ENCODE measurements at places on chromosomes 16 and 17.

DNA sequence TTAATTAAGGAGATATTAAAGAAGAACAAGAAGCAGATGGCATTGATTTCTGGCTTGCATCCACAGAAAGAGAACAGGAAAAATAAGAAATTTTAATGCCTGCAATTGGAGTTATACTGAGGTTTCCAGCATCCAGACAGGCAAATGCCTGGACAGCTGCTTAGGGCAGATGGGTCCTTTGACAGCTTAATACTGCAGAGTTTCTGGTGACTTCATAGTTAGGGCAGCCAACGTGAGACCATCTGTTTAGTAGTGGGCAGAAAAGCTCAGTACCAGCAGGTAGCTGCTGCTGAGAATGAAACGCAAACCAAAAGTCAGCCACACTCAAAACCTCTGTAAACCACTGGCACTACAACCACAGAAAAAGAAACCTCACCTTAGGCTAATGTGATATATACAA, 109.8 kb downstream of the CDK5R1 start:
- no peak for DNase-seq

- DNase-seq, result no peak
Observed at GRCh38 chr16:20107083-20107482, 33.4 kb upstream of the GPR139 start.

DNA sequence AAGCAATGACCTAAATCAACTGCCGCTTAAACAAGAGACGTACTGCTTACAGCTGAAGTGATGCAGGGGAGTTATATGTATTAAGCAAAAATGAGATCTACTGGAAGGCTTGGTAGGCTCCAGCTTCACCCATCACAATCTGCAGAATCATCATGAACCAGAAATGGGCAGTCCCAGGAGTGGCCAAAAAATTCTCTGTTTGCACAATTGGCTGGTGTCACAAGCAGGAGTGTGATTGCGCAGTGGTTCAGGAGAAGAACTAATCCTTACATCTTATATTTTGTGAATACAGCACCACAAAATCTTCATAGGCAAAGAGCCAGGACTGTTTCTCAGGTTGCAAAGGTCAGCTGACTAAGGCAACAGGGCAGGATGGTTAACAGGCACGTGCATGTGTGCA, 75.9 kb downstream of the CES1 start:
- no peak for DNase-seq

DNA sequence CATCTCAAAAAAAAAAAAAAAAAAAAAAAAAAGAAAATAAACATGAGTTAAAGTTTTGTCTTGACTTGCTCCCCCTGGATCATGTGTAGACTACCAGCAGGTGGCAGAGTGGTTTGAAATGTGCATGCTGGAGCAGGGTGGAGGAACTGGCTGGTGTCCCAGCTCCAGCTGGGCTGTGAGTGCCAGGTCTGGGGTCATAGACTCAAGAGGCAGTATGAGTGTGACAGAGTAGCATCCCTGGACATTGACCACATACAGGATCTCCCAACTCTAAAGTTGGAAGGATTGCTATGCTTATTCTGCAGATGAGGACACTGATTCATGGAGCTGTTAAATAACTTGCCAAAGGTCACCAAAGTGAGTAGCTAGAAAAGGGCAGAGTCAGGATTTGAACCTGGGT, 198.0 kb upstream of the MPHOSPH6 start:
- no peak for DNase-seq

GRCh38 chr17:55496094-55496881, 15.0 kb downstream of the SMIM36 start:
- no peak for DNase-seq

DNA sequence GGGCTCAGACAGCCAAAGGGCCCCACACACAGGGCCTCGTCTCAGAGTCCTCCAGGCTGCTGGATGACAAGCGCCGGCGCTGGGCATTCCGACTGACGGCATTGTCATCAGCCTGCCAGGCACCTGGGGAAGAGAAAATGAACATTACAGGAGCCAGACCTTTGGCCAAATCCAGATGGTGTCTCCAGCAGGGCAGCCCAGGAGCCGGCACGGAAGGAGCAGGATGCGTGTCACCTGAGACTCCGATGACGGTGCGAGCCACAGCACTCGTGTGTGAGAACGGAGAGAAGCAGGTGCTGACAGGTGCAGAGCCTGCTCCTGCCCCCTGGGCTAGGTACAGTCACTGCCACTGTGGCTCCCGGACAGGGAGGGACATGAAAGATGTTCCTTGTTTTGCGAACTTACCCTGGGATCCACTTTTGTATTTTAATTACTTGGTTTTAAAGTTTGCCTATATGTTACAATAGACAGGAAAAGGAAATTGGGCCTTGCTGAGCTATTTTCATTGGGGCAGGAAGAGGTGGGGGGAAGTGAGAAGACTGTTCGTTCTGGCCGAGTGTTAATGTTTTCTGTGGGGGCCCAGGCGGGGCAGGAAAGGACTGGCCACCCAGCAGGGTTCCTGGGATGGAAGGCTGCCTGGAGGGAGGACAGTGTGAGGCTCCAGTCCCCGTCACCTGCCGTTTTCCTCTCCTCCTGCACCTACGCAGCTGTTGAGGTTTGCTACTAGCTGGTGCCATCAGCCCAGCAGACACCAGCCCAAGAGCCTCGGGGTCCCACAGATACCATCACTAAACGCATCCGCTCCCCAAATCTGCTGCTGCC, 4.4 kb upstream of the FOXJ1 start:
- no peak for DNase-seq

DNA sequence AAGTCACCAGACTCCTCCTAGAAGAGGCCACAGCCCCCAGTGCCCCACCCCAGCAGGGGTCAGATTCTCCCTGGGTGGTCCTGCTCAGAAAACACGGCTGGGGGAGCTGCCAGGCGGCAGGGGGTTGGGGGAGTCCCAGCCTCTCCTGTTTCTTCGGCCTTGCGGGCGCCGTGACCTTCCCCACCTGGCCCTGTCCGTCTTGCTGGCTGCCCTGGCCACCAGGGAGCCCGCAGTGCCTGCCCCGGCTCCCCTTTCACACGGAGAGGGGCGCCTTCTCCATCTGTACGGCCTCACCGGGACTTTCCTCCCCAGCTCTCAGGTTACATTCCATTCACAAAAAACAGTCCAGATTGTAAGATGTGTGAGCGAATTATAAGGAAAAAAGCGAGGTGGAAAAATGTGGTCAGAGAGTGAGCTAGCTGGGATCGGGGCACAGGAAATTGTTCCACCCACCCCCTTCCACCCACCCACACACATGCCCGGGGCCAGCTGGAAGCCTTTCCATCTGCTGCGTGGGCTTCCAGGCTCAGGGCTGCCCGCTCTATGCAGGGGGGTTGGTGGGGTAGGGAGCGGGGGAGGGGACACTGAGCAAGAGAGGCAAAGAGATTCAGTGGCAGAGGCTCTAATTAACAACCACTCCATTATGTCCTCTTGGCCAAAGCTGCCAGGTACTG, 14.6 kb upstream of the CIBAR2 start:
- DNase-seq, result no peak

DNA sequence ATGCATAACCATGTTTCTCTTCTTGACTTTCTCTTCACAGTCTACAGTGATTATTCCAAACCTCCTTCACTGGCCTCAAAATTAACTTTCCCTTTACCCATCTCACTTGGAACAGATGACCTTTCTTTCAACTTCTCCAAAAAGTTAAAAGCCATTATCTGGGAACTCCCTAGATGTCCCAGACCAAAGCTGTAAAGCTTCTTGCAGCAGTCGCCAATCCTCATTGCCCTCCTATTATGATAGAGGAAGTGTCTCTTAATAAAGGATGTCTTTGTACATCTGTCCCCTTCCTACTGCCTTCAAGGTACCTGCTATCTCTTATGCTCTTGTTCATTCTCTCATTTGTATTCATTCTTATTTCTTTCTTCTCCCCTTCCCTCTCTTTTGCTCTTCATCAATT, 127.5 kb downstream of the MRTFB start:
- no peak for DNase-seq

- no peak for DNase-seq
Observed at GRCh38 chr17:58364270-58364942, 12.4 kb upstream of the SUPT4H1 start.

DNA sequence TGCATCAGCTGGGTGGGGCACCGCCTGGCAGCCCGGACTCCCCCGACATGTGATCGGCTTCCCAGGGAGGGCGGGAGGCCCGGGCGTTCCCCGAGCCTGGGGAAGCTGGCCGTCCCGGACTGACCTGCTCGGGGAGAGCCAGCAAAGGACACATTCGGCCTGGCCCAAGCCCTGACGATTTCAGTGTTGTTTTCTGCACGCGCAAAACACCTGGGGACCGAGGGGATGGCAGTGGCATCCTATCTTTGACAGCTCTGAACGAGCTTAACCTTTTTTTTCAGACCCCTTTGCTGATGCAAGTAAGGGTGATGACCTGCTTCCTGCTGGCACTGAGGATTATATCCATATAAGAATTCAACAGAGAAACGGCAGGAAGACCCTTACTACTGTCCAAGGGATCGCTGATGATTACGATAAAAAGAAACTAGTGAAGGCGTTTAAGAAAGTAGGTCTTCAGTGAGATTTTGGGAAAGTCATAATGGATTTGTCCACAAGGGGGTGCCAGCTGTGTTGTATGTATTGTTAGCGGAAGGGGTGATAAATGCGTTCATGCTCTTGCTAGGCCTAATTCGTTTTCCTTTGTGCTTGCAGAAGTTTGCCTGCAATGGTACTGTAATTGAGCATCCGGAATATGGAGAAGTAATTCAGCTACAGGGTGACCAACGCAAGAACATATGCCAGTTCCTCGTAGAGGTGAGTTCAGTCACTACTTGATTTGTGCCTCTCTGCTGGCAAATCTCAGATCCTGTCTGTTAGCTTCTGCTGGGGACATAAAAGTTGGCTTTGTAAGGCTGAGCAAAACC, 1.0 kb downstream of the EIF1 start:
- no peak for DNase-seq

Measured in keratinocyte (primary cell).